ENCODE measurements at places on chromosomes 3 and 15.

DNA sequence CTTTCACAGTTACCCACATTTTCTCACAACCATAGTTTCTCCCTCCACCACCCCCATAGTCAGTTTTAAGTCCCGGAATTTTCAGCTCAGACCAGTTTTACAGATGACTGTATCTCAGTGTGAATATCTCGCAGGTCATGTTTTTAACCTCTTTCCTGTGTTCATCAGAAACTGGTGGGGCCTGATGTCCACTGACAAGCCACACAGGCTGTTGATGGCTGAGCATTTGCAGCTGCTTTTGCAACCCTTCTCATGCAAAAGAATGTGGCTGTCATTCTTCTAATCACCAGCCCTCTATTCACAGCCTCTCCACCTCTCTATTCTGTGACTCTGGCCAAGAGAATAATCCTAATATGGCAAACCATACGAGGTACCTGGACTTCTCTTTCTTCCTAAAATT is 8.5 kb downstream of the GYG1 start:
- DNase-seq = peak; percentile 57

GRCh38 chr3:168088106-168088720 is 7.5 kb downstream of the GOLIM4 start:
- no peak for DNase-seq

GRCh38 chr15:65949491-65949890 is 80.2 kb downstream of the RAB11A start:
- no peak for DNase-seq

DNA sequence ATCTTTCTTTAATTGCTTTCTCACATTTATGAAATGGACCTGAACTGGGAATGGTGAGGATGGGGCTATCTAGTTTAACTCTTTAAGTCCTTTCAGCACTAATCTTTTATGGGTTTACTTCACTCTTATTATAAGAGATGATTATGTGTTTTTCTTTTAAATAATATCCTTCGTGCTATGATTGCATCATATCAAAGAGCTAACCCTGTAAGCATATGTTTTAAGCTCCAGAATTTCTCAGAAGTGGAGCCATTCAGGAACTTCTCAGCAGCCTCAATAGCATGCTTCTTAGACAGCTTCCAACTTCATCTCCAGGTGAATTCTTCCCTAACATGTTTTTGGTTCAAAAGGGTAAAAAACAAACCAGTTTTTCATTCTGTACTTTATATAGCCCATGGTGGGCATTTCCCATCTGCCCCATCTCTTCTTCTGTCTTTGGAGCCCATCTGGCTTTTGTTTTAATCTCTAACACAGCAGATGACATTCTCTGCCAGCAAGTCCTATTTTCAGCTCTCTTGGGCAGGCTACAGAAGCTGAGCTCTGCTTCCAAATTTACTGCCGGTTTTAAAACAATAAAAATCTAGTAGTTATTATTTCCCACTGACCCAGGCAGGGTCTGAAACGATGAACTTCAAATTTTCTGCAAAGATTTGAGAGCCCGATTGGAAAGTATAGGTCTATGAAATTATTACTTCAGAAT is 26.8 kb upstream of the IL1RAP start:
- DNase-seq = no peak

GRCh38 chr3:194579091-194579606 is 54.1 kb downstream of the TMEM44 start:
- peak; percentile 99 for DNase-seq

GRCh38 chr3:97409612-97410011 is 354.9 kb upstream of the ARL6 start:
- no peak for DNase-seq

- DNase-seq = peak; percentile 87
Observed at GRCh38 chr3:161770484-161771386, 274.1 kb downstream of the OTOL1 start.

GRCh38 chr15:25180606-25181292 is 226.0 kb downstream of the SNRPN start:
- no peak for DNase-seq

DNA sequence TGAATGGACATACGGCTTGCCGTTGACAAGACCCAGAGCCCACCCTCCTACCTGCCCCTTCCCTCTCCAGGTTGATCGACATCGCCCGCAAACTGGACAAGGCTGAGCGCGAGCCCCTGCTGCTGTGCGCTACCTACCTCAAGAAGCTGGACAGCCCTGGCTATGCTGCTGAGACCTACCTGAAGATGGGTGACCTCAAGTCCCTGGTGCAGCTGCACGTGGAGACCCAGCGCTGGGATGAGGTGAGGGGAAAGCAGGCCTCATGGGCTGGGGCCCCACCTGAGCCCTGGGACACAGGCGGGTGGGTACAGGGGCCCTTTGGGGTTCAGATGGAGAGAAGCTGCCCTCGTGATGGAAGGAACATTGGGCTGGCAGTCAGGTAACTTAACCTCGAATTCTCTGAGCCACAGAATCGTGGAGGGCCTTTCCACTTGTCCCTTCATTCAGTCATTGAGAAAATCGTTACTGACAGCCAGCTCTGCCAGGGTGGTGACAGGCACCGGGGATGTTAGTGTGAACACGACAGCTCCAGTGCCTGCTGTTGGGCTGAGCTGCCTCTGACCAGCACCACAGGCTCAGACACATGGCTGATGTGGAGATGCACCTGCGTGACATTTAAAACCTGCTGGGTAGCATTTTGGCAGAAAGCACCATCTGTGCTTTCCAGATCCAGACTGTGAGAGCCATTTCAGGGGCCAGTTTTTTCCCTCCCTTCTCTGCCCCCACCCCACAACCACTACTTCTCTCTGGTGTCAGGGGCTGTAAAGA is 25.6 kb upstream of the RHO start:
- no peak for DNase-seq

DNA sequence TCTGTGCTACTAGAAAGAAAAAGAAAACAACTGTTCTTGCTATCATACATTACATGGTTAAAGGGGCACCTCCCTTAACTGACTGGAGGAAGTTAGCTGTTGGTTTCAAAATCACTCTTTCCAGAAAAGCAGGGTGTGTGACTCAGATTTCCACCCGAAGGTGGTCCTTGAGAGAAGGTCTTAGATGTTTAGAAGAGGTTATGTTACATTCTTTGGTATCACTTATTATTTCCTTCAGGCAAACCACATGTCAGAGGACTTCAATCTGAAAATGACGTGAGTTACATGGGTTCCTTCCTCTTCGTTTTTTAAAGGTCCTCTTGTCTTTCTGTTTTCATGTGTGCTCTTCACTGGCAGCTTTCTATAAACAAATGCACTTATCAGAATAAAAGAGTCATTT is 307.9 kb upstream of the CBLB start:
- DNase-seq = peak; percentile 21

GRCh38 chr3:178310949-178311348 is 225.3 kb upstream of the KCNMB2 start:
- no peak for DNase-seq

DNA sequence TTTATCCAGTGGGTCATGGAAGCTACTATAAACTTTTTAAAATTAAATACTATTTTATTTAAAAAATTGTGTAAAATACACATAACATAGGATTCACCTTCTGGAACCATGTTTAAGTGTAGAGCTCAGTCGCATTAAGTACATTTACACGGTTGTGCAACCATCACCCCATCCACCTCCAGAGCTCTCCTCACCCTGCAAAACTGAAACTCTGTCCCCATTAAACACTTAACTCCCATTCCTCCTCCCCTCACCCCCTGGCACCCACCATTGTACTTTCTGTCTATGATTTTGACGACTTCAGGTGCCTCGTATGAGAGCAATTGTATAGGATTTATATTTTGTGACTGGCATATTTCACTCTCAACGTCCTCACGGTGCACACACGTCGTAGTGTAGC is 70.7 kb downstream of the APBA2 start:
- no peak for DNase-seq

DNA sequence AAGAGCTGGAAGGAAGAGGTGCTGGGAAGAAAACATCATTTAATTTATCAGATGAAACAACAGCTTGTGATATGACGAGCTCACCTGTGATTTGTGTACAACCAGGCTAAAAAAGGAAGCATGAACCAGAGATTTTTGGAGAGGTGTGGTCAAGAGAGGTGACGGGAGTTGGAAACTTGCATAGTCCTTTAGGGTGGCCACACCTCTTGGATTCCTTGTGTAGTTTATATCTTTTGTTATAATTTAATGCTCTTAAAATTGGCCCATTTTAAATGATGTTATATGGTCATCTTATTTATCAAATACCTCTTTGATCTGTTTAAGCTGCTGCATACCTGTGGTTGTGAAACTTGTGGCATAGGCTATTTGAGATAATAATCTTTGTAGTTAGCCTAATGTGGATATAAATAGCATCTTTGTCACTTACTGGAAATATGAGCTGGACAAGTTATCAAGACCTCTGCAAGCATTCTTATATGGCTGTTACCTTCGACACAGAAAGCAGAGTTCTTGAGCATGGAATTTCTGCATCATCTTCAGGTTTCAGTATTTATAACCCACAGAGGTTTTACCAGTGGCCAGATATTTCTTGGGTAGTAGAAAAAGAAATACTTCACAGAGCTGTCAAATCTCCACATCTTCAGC is 49.1 kb downstream of the IL1RAP start:
- DNase-seq = peak; percentile 34

- no peak for DNase-seq
Observed at GRCh38 chr15:98801234-98801561, 152.9 kb downstream of the IGF1R start.

DNA sequence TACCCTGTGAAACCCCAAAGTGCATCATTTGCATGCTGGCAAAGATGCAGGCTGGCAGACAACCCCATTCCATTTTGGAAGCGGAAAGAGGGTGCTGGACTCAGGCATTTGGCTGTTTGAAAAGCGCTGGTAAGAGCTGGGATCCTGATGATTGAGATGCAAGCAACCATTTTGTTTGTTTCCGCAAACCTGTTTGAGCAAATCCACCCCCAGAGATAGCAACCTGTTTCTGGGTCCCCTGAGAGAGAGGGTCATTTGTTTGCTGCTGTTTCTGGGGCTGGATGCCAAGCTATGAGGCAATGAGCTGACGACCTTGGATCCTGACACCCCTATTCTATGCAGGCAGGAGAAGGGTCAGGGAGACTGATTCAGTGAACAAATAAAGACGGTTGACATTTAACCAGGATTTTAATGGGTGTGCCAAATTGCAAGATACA is 9.8 kb downstream of the SLC6A1 start:
- no peak for DNase-seq

DNA sequence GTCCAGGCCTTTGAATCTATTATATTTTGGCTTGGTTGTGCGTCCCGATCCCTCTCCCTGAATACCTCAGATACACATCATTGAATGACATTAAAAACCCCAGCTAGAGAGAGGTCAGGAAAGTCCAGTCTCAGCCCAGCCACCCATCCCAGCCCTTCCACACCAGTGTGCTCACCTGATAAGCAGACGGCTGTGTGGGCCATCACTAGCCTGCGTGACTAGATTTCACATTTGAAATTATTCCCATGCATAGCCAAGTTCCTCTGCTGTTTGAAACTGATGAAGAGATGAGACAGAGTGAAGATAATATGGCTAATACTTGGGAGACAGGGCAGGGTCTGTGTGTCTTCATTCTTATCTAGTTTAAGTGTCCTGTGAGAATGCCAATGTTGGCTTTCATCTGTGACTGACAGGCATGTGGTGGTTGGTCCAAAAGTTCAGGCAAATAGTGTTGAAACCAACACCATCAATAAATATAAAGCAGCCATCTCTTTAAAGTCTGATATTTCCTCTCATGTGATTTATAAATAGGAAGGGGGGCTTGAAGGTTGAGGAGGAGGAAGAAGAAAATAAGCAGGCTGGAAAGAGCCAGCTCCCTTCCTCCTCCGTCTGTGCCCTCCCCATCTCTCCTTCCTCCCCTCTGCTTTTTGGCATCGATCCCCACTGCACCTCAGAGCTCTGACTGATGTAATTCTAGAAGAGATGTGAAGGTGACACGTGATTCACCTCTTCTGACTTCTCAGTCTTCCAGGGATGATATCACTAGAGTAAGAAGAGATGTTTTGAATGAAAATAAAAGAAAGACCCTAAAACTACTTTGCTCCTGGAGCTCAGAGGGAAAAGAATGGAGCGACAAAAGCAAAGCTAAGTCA is 5.1 kb downstream of the FAM43A start:
- DNase-seq = peak; percentile 29

GRCh38 chr3:177196456-177197040 is 734 bp downstream of the TBL1XR1 start:
- peak; percentile 61 for DNase-seq

GRCh38 chr15:42045211-42045615 is 24.4 kb upstream of the PLA2G4E start:
- no peak for DNase-seq

DNA sequence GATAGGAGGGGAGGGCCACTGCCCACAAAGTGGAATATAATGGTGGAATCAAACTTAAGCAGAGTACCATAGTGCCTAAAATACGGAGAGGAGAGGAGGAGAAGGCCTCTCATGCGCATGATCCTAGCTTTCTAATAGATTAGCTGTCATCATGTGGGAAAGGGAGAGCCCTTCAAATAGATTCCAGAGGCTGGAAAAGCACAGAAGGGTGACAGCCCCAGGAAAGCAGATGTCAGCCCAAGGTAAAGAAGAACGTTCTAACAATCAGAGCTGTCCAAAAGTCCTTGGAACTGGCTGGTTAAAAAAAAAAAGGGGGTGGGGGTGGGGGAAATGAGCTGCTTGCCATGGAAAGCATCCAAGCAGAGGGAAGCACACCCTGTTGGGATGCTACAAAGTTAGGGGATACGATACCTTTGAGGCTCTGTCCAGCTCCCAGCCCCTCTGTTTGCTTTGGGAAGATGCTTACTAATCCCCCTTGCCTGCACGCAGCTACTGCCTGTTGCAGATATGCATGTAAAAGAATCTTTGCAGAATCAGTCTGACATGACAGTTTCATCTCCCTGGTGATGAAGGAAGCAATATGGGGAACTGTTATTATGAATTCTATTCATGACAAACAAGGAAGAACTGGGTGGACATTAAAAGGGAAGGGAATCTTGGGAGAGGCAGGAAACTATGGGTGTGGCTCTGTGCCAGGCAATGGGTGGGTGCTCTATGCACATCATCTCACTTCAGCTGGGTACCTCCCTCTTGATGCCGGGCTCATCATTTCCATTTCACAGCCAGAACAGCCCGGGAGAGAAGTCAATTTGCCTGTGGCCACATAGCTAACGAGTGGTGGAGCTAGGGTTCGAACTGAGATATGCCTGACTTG is 10.1 kb upstream of the LMCD1 start:
- DNase-seq = no peak

DNA sequence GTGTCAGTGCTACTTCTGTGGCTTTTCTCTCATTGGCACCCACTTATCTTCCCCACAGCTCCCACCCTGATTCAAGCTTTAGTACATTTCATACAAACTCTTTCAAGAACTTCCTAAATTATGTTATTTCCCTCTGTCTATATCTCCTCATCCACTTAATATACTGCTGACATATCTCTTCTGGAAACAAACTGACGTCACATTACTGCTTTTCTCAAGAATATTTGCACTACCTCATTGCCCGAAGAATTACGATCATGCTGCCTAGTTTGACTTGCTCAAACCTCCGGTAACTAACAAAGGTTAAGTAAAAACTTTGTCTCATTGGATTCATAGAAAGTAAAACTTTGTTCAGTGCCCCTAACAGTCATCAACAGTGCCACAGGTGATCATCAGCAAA is 76.5 kb downstream of the STAC start:
- DNase-seq = no peak

- no peak for DNase-seq
Observed at GRCh38 chr3:53671192-53671960, 174.8 kb downstream of the CHDH start.
